Foreskin keratinocyte (primary cell): ENCODE measurements at places on chromosomes 16 and 17. TPM values are rescaled to one million over a fixed set of nuclear protein-coding genes. Genes with fewer than 3 reads are reported as not detected.

DNA sequence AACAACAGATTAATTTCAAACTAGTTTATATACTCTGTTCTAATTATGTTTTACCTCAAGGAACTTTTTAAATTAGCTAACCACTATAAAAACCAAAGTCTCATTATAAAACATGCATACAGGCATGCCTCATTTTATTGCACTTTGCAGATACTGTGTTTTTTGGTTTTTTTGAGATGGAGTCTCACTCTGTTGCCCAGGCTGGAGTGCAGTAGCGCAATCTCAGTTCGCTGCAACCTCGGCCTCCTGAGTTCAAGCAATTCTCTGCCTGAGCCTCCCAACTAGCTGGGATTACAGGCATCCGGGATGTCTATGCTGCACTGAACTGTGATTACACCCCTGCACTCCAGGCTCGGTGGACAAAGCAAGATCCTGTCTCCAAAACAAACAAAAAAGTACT is 8.8 kb upstream of the JPT1 start:
- no peak for DNase-seq

DNA sequence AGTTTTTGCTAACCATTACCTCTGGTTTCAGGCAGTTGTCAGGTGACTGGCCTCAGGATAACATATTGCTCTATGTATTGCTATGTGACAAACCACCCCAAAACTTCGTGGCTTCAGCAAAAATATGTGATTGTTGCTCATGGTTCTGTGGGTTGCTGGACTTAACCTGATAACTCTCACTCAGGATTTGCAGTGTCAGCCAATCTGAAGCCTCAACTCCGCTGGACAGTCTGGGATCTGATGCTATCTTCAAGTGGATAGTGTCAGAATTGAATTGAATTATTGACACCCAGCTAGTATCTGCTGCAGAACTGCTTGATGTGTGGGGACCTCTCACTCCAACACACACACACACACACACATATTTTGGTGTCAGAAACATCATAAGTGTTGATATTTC is 34.7 kb upstream of the GUCY2D start:
- no peak for DNase-seq

GRCh38 chr17:30236297-30236624 is 764 bp upstream of the SLC6A4 start:
- DNase-seq, result no peak

- peak; percentile 2 for DNase-seq
Observed at GRCh38 chr16:9966569-9967157, 215.6 kb downstream of the GRIN2A start.

- DNase-seq, result no peak
Observed at GRCh38 chr17:9862220-9862619, 36.5 kb downstream of the GLP2R start.

DNA sequence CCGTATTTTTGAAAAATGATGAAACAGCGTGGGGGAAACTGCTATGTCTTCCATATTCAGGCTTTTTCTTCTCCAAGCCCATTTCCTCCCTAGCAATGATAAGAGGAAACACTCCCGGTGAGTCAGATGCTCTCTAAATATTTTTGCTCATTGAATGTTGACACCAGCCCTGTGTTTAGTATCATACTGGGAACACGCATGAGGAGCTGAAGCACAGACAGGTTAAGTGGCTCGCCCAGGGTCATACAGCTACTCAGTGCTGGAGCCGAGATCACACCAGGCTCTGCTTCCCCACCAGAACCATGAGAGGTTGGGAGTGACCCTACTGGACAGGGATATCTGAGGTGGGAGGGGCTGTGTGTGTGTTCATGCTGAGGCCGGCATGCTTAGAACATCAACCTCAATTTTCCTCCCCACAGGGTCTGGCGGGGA is 37.8 kb upstream of the ADGRG1 start:
- DNase-seq, result peak; percentile 66

DNA sequence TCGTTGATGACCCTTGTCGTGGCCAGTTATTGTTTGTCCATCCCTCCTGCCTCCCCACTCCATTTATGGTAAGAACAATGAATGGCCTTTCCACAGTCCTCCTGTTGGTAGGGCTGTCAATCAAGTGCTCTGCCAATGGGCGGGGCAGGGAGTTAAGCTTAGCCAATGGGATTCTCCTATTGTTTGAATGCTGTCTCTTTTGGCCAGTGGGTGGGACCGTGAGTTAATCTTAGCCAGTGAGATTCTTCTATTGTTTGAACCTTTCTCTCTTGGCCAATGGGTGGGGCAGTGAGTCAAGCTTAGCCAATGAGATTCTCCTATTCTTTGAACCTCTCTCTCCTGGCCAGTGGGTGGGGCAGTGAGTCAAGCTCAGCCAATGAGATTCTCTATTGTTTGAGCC is 85.4 kb downstream of the IRX3 start:
- DNase-seq, result no peak

GRCh38 chr16:12767897-12768296 is 35.8 kb downstream of the CPPED1 start:
- no peak for DNase-seq

GRCh38 chr16:10228779-10229178 is 46.6 kb upstream of the GRIN2A start:
- DNase-seq, result peak; percentile 10

DNA sequence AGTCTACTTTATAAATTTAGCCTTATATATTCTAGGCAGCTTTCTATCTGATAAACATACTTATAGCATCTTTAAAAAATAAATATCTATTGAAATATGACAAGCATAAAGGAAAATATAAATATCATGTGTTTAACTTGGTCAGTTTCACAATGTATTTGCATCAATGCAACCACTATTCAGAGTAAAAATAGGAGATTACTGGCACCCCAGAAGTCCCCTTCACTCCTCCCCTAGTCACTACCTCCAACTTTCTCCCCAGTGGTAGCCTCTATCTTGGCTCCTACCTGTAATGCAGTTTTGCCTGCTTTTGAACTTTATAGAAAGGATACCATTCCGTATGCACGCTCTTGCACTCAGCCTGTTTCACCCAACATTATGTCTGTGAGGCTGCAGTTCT is 3.2 kb upstream of the NOD2 start:
- DNase-seq, result no peak

DNA sequence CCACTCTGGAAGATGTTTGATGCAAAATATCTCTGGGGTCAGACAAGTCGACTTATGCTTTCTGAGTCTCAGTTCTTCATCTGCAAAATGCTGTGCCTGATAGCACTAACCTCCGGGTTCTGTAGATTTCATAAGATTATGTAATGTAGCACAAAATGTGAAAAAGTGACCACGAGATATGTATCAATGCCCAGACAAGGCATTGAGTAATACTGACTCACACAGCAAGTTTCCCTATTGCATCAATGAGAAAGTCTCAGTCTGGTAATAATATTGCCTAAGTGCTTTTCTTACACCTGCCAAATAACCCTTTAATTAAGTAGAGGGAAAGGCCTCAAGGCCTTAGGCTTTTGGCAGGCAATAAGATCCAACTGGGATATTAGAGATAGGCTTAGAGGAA is 41.4 kb upstream of the MMP2 start:
- DNase-seq, result peak; percentile 75

DNA sequence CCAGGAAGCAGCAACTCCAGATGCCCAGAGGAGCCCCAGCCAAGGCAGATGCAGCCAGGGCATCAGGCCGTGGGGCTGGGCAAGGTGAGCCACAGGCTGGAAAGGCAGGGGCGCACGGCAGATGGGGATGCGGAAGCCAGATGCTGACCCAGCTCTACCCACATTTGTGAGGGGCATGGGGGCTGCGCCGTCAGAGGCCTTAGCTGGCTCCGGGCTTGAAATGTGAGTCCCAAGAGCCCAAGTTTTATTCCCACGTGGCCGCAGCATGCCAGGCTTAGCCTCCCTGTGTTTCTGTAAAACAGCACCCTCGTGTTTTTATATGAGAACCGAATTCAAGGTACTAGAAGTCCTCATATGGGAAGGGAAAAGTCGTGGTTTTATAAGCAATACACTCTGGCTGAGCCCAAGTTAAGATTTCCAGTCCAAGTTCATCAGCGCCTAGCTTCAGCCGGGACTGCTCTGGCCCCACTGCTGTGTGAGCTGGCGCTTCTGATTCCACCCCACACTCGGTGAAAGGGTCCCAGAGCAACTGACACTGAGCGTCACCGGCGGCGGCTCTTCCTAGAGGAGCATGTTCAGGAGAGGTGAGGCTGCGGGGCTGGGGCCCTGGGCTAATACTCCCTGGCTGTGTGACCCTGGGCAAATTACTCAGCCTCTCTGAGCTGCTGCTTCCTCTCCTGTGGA is 6.7 kb upstream of the C16orf95 start:
- DNase-seq, result no peak

The BAHCC1 gene
- total RNA-seq, result 4.4 and 5.6 TPM in 2 replicates

The KRT31 gene
- total RNA-seq, result 5.3 and 27.0 TPM in 2 replicates

The PRDM7 gene
- not detected in 2 replicates for total RNA-seq

The GP1BA gene
- total RNA-seq, result not detected in 2 replicates

The PRRT2 gene
- 0.11 and 0.51 TPM in 2 replicates for total RNA-seq
